ENCODE measurements at places on chromosomes 4 and X.
A peak's percentile ranks its signal among the peaks of the same experiment; 100 is the strongest.

GRCh38 chrX:108875548-108875947, 139.2 kb upstream of the IRS4 start:
- DNase-seq: no peak

DNA sequence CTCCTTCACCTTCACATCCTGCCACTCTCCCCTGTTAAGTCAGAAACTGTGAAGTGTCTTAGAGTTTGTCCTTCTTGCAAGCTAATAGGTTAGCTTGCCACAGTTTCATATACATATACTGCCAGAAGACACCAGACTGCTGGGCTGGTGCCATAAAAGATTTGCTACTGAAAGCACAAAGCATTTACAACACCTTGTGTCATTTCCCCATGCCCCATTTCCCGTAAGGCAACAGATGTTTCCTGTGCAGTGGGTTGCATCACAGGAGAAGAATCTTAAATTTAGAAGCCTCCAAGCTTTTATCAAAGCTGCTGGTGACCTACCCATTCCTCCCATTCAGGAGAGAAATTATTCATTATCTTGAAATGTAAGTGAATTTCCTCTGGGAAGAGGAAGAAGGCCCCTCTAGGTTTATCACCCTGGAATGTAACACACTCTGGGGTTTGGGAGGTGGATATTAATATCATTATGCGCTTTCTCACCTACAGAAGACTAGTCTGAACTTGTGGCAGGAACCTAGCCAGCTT, 34.5 kb upstream of the RAB33B start:
- no peak for DNase-seq

DNA sequence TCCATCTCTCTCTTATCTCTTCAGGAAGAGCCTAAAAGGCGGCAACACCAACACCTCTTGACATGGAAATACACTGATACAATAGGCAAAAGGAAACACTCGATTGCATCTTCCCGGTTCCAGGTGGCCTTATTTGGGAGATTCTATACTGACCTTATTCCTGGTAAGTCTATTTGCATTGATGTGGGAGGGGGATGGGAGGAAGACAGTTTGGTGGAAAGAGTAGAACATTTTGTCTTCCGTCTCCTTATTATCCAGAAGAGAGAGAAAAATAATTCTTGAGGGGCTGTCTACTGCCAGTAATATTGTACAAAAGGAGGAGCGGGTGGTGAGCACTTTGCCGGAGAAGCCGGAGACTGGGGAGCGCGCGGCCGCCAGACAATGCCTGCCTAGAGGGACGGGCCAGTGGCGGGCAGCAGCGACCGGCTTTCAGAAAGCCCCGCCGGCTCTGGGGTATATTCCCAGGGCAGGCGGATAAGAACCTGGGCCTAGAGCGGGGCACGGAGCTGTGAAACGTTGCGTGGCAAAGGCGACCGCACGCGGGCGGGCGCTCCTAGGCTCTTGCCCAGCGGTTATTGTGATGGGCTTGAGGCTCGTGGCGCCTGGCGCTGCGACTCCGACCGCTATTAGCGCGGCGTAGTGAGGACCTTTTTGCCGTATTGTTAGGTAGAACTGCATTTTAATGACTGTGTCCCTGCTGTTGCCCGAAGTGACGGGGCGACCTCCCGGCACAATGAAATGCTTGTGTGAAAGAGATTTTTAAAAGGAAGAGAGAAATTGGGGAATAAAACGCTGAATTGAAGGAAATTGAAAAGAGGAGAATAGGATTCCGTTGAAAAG, 518 bp downstream of the PRDM8 start:
- DNase-seq: peak; percentile 63

- no peak for DNase-seq
These were observed 162.8 kb upstream of the ARX start for GRCh38 chrX:25178555-25178954.

DNA sequence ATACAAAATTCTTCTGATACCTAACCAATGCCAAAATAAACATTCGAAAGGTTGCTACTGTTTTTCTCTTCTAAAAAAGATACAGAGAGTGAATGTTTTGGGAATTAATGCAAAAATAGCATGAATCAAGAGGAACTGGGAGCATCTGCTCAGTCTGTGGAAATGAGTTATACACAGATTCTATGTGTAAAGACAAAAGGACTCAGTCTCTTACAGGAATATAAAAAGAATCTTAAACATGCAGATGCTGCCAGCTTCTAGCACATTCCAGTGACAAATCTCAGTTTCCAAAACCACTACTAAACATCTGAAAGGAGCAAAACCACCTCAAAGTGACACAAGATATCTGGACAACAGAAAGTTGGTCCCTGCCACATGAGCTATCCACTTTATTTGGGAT, 55.0 kb downstream of the PAPSS1 start:
- DNase-seq: no peak

- no peak for DNase-seq
These were observed 23.1 kb upstream of the ARMCX2 start for GRCh38 chrX:101682723-101683122.

DNA sequence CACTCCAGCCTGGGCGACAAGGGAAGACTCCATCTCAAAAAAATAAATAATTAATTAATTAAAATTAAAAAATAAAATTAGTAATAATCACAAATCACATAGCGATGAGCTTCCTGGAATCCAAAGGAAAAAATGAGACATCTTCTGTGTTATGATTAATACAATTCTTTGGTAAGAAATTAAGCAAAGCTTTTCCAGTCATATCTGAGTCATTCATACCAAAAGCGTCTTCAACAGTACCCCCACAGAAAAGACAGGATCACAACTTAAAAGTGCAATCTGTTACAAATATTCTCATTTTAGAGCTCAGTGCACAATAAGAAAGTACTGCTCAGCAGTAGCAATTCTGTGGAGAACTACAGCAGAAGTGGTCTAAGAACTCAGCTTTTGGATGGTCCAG, 168.5 kb upstream of the MXRA5 start:
- DNase-seq: no peak

DNA sequence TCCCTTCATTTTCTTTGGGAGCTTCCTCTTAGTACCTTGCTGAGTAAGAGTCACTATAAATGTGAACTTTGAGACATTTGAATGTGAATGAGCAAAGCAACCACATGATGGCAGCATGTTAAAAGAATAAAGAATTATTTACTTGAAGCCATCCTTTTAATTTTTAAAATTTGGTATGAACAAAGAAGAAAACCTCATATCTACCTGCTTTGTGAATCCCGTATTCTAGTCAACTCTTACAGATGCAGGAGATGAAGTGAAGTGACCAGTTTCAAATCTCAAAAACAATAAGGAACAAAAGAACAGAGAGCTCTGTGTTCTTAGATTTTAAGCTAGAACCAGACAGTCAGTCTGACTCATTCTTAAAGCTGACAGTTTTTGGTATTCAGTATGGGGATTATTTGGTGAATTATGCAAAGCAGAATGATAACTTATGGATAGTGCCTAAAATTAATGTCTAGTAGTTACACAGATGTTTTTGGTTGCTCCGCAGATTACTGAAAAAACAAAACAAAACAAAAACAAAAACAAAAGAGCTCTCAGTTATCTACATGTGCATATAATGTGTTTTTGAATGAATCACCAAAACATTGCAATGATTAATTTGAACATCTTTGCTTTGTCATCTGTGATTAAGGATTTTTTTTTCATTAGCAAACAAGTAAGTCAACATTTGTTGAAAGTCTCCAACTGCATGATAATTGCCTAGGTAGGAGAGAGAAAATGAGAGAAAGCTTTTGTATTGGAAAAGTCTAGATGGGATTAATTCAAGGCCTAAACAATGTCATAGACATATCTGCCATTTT, 48.2 kb upstream of the H2AZ1 start:
- DNase-seq: no peak

- no peak for DNase-seq
These were observed 30.1 kb downstream of the CYBB start for GRCh38 chrX:37809970-37810369.

DNA sequence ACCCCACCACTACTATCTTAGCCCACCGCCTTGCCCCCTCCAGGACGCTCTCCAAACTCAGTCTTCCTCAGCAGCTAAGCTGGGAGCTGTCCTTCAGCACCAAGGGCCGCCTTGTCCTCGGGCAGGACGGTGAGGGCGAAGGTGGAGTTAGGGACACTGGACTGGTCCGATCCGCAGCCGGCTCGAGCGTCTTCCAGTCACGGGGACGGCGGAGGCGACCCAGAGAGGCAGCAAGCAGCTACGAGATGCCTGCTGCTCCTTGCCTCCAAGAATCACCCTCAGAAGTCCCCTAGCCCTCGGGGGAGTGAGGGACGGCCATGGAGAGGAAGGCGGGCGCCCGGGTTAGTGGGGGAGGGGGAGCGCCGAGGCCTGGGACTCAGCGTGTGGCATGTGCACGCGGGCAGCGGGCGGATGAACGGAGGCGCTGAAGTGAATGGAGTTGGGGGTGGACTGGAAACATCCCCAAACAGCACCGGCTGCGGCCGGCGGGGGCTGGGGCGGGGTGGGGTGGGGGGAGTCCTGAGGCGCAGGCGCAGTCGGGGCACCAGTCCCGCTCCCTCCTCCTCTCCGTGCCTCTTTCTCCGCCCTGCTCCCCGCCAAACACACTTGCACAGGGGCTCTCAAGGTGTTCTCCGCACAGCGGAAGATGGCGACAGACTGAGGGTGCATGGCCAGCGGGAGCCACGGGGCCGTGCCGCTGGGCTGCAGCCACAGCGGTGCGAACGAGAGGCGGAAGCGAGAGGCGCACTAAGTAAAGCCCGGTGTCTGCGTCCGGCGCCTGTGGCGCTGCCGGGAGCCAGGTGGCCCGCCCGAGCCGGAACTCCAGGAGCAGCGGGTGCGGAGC, at the start of gene NALF2:
NALF2 (plus strand) TSS at position 545 of the 844 bp plus-strand sequence. CDS start 957 bp downstream, outside the sequence.
- peak; percentile 8 for DNase-seq

DNA sequence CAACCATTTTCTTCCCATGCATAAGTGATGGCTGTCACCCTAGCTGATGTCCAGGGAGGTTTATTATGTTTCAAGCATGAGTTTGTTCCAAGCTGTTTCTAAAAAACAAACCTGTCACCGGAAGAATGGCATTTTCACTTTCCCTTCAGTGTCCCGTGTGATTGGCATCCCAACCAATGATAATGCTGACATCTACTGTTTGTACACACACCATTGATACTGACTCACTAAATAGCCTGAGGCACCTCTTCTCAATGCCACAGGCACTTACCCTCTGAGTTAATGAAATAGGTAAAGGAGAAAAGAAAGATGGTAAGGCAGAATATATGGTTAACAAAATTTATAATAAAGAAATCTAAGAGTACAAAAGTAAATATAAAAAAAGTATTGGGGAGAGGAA, 23.1 kb upstream of the VCX2 start:
- no peak for DNase-seq

DNA sequence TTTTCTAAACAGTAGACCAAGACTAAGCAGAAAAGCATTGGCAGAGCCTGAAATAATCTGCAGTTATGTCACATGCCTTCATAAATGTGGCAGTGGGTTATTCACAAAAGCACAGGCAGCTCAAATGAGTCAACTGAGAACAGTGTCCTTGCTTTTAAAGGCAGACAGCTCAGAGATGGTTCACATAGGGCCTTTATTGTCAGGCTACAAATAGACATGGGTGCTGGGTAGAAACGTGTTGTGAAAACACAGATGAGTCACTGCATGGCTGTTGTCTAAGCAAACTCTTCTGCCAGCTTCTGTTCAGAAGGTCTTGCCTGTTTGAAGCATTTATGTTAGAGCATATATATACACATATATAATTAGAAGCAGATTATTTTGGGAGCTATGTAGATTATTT, 118.0 kb downstream of the SLC4A4 start:
- no peak for DNase-seq

DNA sequence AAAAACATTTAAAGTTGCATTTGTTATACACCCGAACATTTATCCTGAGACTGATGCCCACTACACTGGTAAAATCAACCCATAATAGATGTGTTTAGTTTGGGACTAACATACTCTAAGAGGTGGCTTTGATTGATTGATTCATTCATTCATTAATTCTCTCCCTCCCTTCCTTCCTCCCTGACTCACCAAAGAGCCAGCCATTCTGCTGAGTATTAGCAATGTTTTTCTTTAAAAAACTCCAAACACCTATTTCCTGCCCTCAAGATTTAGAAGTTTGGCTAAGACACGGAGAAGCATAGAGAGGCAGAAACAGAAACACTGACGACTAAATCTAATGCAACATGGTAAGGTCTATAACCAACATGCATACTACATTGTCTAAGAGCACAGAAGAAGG, 88.9 kb downstream of the RASL11B start:
- no peak for DNase-seq

GRCh38 chr4:15333692-15334633, 93.9 kb upstream of the C1QTNF7 start:
- no peak for DNase-seq
